ENCODE measurements at places on chromosomes 1 and 21. TPM values are rescaled to one million over a fixed set of nuclear protein-coding genes. Genes with fewer than 3 reads are reported as not detected.

The SIPA1L2 gene
- total RNA-seq = 0.13 TPM

The WNT2B gene
- total RNA-seq = 1.4 TPM

GRCh38 chr21:24727803-24728440 lies 879.4 kb downstream of the MRPL39 start:
- no peaks in the 10 kb centered on the region for H3K4me1 ChIP-seq
- no peak overlapping the region for H3K27ac ChIP-seq
- no peak overlapping the region for H3K4me3 ChIP-seq
- no peaks in the 10 kb centered on the region for H3K27me3 ChIP-seq
- DNase-seq = no peak

The SLC19A1 gene
- 10.7 TPM for total RNA-seq

The DCDC2B gene
- total RNA-seq = not detected

Measured in activated B cell treated with CpG ODN at 0.5 μM for 24 hours (primary cell).